Fibroblast of lung (primary cell): ENCODE measurements at places on chromosomes 4 and X. TPM values are rescaled to one million over a fixed set of nuclear protein-coding genes. Genes with fewer than 3 reads are reported as not detected.
A peak's percentile ranks its signal among the peaks of the same experiment; 100 is the strongest.

Gene JAKMIP1
- total RNA-seq, result not detected in 2 replicates

Gene ZNF141
- total RNA-seq, result 8.9 and 9.8 TPM in 2 replicates

- no peak for DNase-seq
These were observed 176.2 kb upstream of the TACR3 start for GRCh38 chr4:103895876-103896465.

Gene PDZD4
- total RNA-seq, result under 0.01 and 0.26 TPM in 2 replicates

DNA sequence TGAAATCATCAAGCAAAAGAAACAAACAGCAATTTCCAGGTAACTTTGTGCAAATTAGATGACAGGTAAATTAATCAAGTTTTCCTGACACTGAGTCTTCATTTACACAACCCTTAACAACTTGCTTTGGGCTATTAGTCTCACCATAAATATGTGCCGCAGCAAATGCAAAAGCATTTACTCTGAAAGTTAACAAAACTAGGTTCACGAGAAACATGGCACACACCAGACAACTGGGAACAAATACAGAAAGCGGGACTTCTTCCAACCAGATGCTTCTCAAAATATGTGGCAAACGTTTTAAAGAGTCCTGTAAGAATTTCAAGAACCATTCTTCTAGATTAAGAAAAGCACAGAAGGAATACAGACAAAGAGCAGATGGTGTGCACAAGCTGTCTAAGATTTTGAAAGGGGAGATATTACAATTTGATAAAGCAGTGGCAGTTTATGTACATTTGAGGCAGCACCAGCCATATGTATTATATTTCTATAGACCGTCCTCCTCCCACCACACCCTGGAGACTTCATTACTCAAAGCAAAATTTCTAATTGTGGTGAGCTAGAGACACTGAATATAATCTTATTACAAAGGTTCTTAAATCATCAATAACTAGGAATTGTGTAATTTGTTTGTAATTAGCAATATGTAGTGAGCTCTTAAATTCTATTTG lies 192.5 kb upstream of the ADAMTS3 start:
- no peak for DNase-seq

- peak; percentile 72 for DNase-seq
These were observed 172.7 kb downstream of the MID1 start for GRCh38 chrX:10447564-10448214.

- DNase-seq, result peak; percentile 13
These were observed 159.6 kb downstream of the TET2 start for GRCh38 chr4:105306158-105306781.

Gene GPR82
- not detected in 2 replicates for total RNA-seq

DNA sequence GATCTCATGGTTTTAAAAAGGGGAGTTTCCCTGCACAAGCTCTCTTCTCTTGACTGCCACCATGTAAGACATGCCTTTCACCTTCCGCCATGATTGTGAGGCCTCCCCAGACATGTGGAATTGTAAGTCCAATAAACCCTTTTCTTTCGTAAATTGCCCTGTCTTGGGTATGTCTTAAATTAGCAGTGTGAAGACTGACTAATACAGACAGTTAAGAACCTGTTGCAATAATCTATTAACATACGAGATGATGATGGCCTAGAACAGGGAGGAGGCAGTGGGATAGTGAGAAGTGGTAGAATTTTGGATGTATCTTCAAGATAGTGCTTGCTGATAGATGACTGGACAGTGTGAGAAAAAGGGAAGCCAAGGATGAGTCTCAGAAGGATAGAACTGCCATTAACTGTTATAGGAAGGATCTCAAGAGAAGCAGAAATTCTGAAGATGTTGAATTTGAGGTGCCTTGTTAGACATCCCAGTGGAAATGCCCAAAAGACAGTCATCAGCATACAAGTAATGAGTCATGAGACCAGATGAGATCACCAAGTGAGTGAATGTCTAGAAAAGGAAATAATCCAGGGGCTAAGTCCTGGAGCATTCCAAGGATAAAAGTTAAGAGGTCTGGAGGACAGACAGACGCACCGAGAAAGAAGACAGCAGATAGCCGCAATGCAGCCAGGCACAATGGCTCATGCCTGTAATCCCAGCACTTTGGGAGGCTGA lies 38.8 kb upstream of the UGDH start:
- peak; percentile 95 for DNase-seq
